ENCODE measurements at places on chromosomes 11 and 22.

DNA sequence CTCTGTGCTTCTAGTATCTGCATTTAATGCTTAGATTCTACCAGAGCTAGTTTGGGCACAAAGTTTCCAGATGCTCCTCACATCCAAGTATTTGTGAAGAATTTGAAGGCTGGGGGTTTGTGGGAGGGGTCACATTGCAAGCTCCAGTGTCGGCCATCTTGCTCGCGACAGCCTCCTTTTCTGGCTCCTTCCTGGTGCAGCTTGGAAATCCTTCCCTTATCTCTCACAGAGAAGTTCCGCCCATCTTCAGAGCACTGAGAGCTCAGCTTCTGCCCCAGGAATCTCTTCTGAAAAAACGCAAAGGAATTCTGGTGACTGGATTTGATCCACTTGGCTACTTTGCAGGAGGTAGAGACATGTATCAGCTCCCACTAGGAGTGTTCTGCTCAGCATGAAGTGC lies 497.5 kb downstream of the TBC1D22A start:
- no peaks in the 10 kb centered on the region for H3K36me3 ChIP-seq
- no peaks in the 10 kb centered on the region for H3K27me3 ChIP-seq
- no peak overlapping the region for H3K4me3 ChIP-seq

DNA sequence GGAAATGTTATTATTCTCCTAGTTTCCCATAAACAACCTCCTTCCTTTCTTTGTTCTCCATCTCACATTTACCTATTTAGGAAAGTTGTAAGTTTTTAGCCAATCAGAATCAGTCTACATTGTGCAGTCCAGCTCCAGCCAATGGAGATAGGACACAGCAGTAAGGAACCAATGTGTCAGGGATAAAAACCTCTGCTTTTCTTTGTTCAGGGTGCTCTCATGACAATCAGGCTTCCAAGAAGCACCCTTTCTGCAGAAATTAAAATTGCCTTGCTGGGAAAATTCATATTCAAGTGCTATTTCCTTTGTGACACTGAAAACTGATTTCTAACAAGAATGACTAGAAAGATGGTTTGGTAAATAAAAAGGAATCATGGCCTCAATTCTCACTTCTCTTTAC lies 14.6 kb downstream of the SCGB2A1 start:
- no peaks in the 10 kb centered on the region for H3K4me1 ChIP-seq
- no peak overlapping the region for H3K4me3 ChIP-seq
- H3K36me3 ChIP-seq = no peaks in the 10 kb centered on the region
- H3K27me3 ChIP-seq = no peaks in the 10 kb centered on the region
- H3K27ac ChIP-seq = no peak overlapping the region

GRCh38 chr11:7251836-7252682 lies at the start of gene SYT9:
Gene SYT9 (plus strand): TSS chr11:7251904. CDS start chr11:7252187, 283 bp downstream.
- H3K4me1 ChIP-seq = no peaks in the 10 kb centered on the region
- H3K27ac ChIP-seq = no peak within 1 kb of the TSS

GRCh38 chr22:28869736-28870135 lies 13.6 kb upstream of the ZNRF3 start:
- no peaks in the 10 kb centered on the region for H3K27me3 ChIP-seq
- H3K4me3 ChIP-seq = no peak overlapping the region
- no peaks in the 10 kb centered on the region for H3K4me1 ChIP-seq
- DNase-seq = no peak

- no peak for DNase-seq
- H3K27me3 ChIP-seq = peaks cover 15% of the 10 kb centered on the region
- no peaks in the 10 kb centered on the region for H3K36me3 ChIP-seq
- H3K4me3 ChIP-seq = peak within 1 kb of the TSS; percentile 24
- H3K4me1 ChIP-seq = no peaks in the 10 kb centered on the region
Observed at GRCh38 chr22:19524170-19525115, at the start of gene CLDN5. Gene CLDN5 (minus strand): TSS chr22:19524410. CDS start chr22:19524255, 155 bp downstream.

DNA sequence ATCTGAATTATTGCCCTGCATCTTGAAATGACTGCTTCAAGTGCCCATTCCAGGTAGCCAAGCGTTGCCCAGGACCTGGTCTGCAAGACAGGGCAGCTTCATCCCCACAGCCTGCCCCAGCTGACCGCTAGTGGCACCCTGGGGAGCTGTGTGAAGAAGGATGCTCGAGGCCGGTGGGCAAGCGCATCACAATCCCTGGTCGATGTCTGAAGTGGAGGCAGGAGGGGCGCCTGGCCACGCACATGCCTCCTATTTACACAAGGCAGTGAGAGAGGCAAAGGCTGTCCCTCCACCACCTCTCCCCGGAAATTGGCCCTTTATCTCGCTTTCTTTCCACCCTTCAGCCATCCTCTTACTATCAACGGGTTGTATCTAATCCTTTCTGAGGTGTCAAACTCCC lies 28.1 kb upstream of the PHF21A start:
- DNase-seq = no peak
- H3K4me3 ChIP-seq = no peak overlapping the region
- H3K36me3 ChIP-seq = no peaks in the 10 kb centered on the region
- no peaks in the 10 kb centered on the region for H3K27me3 ChIP-seq

GRCh38 chr11:86230921-86231434 lies 13.6 kb upstream of the EED start:
- no peaks in the 10 kb centered on the region for H3K36me3 ChIP-seq
- H3K4me1 ChIP-seq = peaks cover 14% of the 10 kb centered on the region
- peak overlapping the region; percentile 44 for H3K27ac ChIP-seq

- peaks cover 61% of the 10 kb centered on the region for H3K4me1 ChIP-seq
- H3K36me3 ChIP-seq = peaks cover 10% of the 10 kb centered on the region
- no peaks in the 10 kb centered on the region for H3K27me3 ChIP-seq
- H3K27ac ChIP-seq = peak overlapping the region; percentile 27
- H3K4me3 ChIP-seq = no peak overlapping the region
Observed at GRCh38 chr11:12809364-12809763, 135.1 kb downstream of the TEAD1 start.

DNA sequence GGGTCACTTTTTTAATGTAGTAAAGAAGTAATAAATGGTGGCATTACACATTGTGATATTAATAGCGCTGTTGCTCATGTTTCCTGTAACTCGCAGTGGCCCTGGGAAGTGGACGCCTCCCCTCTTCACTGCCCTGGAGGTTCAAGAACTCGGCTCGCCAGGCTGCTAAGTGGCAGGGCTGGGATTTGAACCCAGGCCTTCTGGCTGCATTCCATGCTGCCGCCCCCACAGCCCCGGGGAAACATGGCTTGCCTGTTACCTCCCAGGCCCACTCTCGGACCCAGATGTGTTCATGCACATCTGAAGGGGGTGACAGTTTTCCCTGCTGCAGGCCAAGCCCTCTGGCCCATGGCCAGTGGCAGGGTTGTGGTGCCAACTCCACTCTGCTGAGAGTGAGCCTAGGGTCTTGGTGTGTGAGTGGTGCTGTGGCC lies 25.0 kb upstream of the MGAT3 start:
- H3K27ac ChIP-seq = no peak overlapping the region
- no peak overlapping the region for H3K4me3 ChIP-seq
- no peak for DNase-seq
- H3K27me3 ChIP-seq = no peaks in the 10 kb centered on the region
- H3K36me3 ChIP-seq = peaks cover 29% of the 10 kb centered on the region

GRCh38 chr11:62402226-62402959 lies 16.4 kb upstream of the SCGB1A1 start:
- H3K27ac ChIP-seq = no peak overlapping the region
- DNase-seq = no peak
- H3K27me3 ChIP-seq = no peaks in the 10 kb centered on the region
- no peaks in the 10 kb centered on the region for H3K4me1 ChIP-seq
- H3K4me3 ChIP-seq = no peak overlapping the region

GRCh38 chr11:120676991-120677390 lies 165.4 kb downstream of the GRIK4 start:
- H3K36me3 ChIP-seq = no peaks in the 10 kb centered on the region
- H3K4me1 ChIP-seq = no peaks in the 10 kb centered on the region
- H3K27ac ChIP-seq = no peak overlapping the region

DNA sequence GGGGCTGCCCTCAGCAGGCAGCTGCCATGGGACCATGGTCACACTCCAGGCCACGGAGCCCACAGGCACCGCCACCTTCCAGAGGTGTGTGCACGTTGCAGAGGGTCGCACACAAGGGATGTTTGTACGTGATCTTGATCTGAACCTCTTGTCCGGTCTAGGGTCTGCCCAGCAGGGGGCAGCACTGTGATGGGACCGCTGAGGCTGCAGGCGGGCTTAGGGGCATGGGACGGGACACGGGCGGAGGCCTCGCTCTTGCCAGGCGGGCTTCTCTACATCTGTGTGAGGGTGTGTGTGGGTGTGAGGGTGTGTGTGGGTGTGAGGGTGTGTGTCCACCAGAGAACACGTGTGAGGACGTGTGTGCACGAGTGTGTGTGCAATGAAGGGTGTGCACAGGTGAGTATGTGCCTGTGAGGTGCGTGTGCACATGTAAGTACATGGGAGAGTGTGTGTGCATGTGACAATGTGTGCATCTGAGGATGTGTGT lies 52.4 kb downstream of the CACNA1I start:
- no peak overlapping the region for H3K27ac ChIP-seq
- H3K36me3 ChIP-seq = no peaks in the 10 kb centered on the region
- no peak overlapping the region for H3K4me3 ChIP-seq
- no peak for DNase-seq
